ENCODE measurements at places on chromosomes 6 and 20.
A peak's percentile ranks its signal among the peaks of the same experiment; 100 is the strongest.

GRCh38 chr20:63940071-63940471 is 16.1 kb downstream of the UCKL1 start:
- DNase-seq = peak; percentile 18

DNA sequence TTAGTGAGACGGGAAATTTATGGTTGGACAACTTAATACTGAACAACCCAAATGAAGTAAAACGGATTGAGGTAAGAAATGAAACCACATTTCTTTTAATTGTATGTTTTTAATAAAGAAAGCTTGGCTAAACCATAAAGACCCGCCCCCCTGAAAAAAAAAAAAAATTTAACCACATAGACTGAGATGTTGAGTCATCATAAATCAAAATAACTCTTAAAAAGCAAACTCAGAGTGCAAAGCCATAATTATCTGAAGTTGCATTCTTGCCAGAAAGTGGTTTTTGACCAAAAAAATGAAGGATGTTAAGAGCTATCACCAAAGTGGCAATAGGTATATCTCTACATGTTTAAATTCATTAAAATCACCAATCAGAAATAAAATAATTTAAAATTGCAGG is 101.8 kb upstream of the COL21A1 start:
- no peak for DNase-seq

- peak; percentile 22 for DNase-seq
Observed at GRCh38 chr6:114042267-114043016, 71.5 kb upstream of the HDAC2 start.

DNA sequence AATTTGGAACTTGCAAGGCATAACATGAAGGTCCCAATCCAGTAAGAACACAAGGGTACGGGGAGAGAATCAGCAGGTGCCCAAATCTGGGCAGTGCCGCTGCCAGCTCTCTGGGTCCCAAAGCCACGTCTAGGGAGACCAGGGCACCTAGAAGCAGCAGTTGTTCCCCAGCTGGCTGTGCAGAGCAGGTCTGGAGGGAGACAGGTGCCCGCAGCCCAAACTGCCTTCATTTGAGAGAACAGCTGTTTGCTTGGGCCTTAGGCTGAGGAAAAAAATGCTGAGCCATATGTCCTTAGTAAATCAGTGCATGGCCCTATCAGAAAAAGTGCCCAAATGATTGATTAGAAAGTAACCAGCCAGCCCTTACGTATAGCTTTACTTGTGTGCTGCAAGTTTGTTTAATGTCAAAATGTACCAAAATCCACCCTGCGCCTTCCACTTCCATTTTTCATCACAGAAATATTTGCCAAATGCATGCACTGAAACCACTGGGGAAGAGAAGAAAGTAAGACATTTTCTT is 9.1 kb upstream of the PRELID3B start:
- DNase-seq = no peak

DNA sequence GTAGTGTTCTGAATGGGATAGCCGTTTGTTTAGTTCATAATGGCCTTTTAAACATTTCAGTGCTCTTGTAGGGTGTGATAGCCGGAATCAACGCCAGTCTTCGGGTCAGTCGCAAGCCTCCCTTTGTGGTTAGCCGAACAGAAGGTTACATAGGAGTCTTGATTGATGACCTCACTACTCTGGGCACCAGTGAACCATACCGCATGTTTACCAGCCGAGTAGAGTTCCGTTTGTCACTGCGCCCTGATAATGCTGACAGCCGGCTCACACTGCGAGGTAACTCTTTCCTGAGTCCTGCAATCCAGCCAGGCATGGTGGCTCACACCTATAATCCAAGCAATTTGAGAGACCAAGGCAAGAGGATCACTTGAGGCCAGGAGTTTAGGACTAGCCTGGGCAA is 20.4 kb downstream of the MTO1 start:
- DNase-seq = no peak

GRCh38 chr6:40912158-40912946 is 126.7 kb downstream of the UNC5CL start:
- DNase-seq = no peak

- DNase-seq = no peak
Observed at GRCh38 chr20:61684583-61685235, 381.0 kb downstream of the TAF4 start.

DNA sequence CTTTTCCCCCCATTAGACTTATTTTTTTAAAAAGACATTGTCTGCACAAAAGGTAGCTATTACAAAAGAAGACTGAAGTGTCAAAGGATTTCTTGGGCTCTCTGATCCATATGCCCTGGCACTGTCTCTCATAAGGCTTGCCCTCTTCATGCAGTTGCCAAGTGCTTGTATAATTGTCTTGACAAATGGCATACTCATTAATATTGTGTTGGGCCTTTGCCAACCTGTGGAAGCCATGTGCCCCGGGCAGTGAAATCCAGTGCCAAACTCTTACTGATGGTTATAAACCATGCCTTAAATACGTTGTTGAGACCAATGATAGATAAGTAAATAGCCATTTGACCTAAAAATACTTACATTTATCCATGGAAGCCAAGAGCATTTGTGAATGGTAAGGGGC is 98.1 kb downstream of the FARS2 start:
- DNase-seq = no peak

- DNase-seq = no peak
Observed at GRCh38 chr6:73236144-73236750, 11.0 kb upstream of the KHDC1L start.

Measured in GM06990 (cell line).